CD4-positive, alpha-beta T cell (primary cell): ENCODE measurements at places on chromosomes 13 and 19.

DNA sequence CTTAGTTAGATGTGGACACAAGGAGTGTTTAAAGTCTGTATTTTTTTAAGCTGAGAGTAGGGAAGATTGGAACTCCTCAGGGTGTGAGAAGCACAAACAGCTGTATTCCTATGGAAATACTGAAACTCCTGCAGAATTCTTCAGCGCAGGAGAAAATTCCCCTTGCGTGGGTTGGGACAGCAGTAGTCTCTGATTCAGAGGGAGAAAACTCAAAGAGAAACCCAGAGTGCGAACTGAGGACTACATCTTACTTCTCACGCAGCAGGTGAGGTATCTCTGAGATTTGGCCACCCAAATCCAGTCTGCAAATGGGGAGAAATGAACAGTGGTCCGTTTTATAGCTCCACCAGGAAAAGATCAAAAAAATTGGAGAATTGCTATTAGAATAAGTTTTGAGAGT lies 60.9 kb downstream of the FRY start:
- DNase-seq, result no peak

- no peak for DNase-seq
Observed at GRCh38 chr13:113813749-113814434, 50.0 kb downstream of the GAS6 start.

GRCh38 chr19:13173139-13173737 lies 23.0 kb downstream of the IER2 start:
- DNase-seq, result no peak

DNA sequence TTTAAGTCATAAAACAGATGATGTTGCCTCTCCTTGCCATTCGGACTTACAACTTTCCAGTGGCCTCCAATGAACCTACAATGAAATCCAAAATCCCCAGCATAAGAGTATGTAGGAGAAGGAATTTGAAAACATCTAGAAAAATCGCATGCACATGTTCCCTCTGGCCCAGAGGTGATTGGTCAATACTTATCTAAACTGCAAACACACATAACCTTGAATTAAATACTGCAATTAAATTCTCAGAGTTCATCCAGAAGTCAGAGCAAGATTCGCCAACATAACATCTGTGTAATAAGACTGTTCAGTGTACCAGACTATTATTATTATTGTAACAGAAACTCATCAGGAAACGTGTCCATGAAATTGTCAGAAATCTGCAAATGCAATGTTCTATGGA lies 82.2 kb upstream of the USP29 start:
- DNase-seq, result no peak

- DNase-seq, result no peak
Observed at GRCh38 chr13:33487575-33488243, 202.2 kb upstream of the STARD13 start.
